ENCODE measurements at places on chromosomes 1 and 21. TPM values are rescaled to one million over a fixed set of nuclear protein-coding genes. Genes with fewer than 3 reads are reported as not detected.
A peak's percentile ranks its signal among the peaks of the same experiment; 100 is the strongest.

GRCh38 chr21:31665397-31665796, 5.9 kb downstream of the SOD1 start:
- DNase-seq, result peak; percentile 13

DNA sequence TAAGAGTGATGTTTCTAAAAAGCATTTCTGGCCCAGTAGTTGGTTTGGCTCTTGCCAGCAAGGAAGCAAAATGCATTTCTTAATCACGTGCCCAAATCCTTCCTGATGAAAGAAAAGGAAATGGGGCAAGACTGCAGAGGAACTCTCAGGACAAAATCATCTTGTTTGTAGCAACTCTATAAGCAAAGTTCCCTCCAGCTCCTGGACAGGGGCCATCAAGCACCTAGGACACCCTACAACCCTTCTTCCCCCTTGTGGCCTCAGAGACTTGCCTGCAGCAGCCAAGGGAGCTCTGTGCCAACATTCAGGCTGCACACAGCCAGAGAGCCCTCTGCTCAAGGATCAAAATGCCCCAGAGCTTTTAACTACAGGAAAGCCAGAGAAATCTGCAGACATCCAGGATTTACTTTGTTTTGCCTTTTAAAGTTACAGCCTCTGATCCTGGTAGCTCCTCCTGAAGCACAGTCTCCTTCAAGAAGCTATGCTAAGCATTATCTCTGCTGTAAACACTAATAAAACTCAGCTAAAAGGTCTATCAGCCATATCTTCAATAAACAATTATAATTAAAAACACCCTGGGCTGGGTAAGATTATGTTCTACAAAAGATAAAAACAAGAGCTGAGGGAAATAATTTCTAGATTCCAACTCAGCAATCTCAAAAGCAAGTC, 105.0 kb downstream of the KIAA0319L start:
- no peak for DNase-seq

GRCh38 chr1:34926156-34926555, 3.3 kb downstream of the DLGAP3 start:
- no peak for DNase-seq

DNA sequence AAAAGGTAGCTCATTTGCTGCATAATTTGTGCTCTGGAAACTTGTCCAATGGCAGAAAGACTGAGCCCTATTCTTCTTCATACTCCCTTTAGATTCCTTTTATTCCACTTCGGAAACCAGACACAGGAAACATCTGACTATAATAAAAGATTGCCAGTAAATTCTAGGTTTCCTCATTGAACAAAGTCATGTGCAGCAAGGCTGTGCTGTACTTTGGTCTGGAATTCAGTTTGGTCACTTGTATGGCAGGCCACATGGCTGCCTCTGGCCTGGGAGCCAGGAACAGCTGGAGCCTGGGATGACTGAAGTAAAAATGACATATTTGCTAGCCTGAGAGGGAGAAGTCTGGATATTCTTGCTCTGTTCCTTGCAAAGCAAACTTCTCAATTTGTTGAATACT, 79.6 kb downstream of the ST3GAL3 start:
- DNase-seq, result no peak

GRCh38 chr1:95116580-95117206, 462 bp upstream of the TLCD4 start:
- peak; percentile 46 for DNase-seq

- DNase-seq, result no peak
These were observed 18.1 kb upstream of the USP24 start for GRCh38 chr1:55233145-55233777.

- no peak for DNase-seq
These were observed 43.3 kb upstream of the RGS18 start for GRCh38 chr1:192115000-192115399.

GRCh38 chr21:36656138-36656537, 42.8 kb upstream of the SIM2 start:
- no peak for DNase-seq

- no peak for DNase-seq
These were observed 5.2 kb downstream of the ELF3 start for GRCh38 chr1:202015662-202015937.

GRCh38 chr1:153220606-153221303, 3.4 kb downstream of the PRR9 start:
- DNase-seq, result no peak

GRCh38 chr1:64121766-64122385, 81.5 kb upstream of the UBE2U start:
- no peak for DNase-seq

- DNase-seq, result no peak
These were observed 3.5 kb downstream of the RGL1 start for GRCh38 chr1:183808296-183809027.

- DNase-seq, result no peak
These were observed 11.1 kb upstream of the MEF2D start for GRCh38 chr1:156511644-156512043.

Gene LCE1E
- total RNA-seq, result not detected

Gene PCAT6
- total RNA-seq, result not detected

Gene OR2L5
- total RNA-seq, result not detected

Gene FCRL1
- total RNA-seq, result not detected

All from activated T-cell treated with anti-CD3 and anti-CD28 coated beads, Interleukin-2, amount 50 U/mL, for 4 hours (primary cell).